Activated gamma-delta T cell (primary cell): ENCODE measurements at places on chromosomes 7 and 10.

- DNase-seq: no peak
Observed at GRCh38 chr10:92688927-92689662, 660 bp upstream of the HHEX start.

GRCh38 chr10:132054564-132054963 is 11.2 kb upstream of the JAKMIP3 start:
- no peak for DNase-seq

GRCh38 chr10:8581521-8582225 is 527.2 kb downstream of the GATA3 start:
- DNase-seq: no peak

DNA sequence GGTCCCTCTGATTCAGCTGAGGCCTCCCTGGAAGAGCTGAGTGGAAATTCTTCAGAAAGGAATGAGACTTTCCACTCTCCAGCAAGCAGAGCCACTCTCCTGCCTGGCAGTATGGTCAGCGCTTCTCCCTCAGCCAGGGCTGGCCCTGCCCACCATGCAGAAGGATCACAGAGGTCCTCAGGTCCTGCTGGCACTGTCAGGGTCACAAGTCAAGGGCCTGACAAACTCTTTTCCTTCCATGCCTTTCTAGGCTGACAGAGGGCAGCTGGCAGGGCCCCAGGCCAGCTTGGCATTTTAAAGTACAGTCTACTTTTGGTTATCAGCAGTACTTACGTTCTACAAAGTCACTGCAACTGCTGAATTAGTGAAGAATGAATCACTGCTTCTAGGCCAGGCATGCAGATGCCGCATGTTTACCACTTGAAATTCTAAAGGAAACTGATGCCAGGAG is 119.3 kb upstream of the FRMD4A start:
- no peak for DNase-seq

- DNase-seq: no peak
Observed at GRCh38 chr7:129493555-129493954, 8.8 kb upstream of the SMKR1 start.

DNA sequence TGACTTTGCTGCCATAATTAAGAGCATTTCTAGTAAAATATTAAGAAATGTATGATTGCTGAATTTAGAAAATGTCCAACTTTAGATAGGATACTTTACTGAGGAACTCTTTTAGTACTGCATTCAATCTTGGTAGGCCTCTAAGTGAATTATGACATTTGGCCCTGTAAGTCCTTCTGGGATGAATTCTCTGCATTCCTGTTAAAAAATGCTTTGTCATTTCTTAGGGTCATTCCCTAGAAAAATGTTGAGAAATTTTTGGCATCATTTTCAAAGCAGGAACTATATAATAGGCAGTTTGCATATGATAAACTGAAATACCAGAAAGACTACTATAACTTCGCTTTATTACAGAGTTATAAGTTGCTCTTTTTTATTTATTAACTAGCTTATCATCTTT is 69.3 kb upstream of the PRR15 start:
- no peak for DNase-seq

GRCh38 chr10:61120805-61121204 is 176.8 kb upstream of the RHOBTB1 start:
- DNase-seq: no peak

DNA sequence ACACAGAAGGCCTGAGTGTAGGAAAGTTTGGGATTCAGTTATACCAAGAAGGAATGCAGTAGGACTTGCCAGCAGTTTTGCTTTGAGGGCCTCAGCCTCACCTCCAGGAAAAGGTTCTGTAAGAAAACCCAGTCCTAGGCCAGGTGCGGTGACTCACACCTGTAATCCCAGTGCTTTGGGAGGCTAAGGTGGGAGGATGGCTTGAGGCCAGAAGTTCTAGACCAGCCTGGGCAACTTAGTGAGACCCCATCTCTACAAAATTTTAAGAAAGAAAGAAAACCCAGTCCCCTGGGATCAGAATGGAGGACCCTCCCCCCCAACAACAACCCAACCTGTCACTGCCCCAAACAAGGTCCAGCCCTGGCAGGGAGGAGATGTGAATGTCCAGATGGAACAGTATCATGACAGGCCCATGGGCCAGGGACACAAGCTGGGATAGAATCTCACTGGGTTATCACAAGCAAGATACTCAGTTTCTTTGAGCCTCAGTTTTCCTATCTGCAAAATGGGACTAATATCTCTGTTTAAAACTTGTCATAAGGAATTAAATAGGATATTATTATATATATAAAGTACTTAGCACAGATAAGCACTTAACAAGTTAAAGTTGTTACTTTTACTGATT is 68.7 kb downstream of the GTF2IRD1 start:
- DNase-seq: no peak

- DNase-seq: no peak
Observed at GRCh38 chr7:1269336-1269890, 36.7 kb downstream of the UNCX start.

GRCh38 chr10:59885430-59886134 is 20.8 kb downstream of the CCDC6 start:
- DNase-seq: no peak

- DNase-seq: no peak
Observed at GRCh38 chr7:4071370-4072058, 610.6 kb upstream of the FOXK1 start.

- DNase-seq: no peak
Observed at GRCh38 chr7:46746695-46747687, 825.9 kb upstream of the IGFBP3 start.

GRCh38 chr7:7966141-7966734 is 2.4 kb upstream of the GLCCI1 start:
- DNase-seq: no peak
